ENCODE measurements at places on chromosomes 12 and 14.
A peak's percentile ranks its signal among the peaks of the same experiment; 100 is the strongest.

DNA sequence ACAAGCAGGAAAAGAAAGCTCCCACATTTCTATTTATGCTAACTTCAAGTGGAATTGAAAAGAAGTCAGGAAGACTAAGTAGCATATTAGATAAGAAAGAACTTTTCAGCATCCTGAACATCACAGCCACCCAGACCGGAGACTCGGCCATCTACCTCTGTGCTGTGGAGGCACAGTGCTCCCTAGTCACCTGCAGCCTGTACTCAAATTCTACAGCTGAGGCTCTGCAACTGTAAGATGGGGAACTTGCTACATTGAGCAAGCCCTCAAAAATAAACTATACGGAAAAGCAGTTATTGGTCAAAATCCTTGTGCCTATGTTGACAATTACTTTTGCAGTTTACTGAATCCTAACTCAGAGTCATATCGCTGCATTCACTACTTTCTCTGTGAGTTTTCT lies 361.9 kb downstream of the DAD1 start:
- no peak for DNase-seq

- DNase-seq = no peak
Measured at GRCh38 chr14:75236901-75237419, 41.7 kb upstream of the FOS start.

- DNase-seq = no peak
Measured at GRCh38 chr12:62692884-62693283, 226.3 kb downstream of the MON2 start.

DNA sequence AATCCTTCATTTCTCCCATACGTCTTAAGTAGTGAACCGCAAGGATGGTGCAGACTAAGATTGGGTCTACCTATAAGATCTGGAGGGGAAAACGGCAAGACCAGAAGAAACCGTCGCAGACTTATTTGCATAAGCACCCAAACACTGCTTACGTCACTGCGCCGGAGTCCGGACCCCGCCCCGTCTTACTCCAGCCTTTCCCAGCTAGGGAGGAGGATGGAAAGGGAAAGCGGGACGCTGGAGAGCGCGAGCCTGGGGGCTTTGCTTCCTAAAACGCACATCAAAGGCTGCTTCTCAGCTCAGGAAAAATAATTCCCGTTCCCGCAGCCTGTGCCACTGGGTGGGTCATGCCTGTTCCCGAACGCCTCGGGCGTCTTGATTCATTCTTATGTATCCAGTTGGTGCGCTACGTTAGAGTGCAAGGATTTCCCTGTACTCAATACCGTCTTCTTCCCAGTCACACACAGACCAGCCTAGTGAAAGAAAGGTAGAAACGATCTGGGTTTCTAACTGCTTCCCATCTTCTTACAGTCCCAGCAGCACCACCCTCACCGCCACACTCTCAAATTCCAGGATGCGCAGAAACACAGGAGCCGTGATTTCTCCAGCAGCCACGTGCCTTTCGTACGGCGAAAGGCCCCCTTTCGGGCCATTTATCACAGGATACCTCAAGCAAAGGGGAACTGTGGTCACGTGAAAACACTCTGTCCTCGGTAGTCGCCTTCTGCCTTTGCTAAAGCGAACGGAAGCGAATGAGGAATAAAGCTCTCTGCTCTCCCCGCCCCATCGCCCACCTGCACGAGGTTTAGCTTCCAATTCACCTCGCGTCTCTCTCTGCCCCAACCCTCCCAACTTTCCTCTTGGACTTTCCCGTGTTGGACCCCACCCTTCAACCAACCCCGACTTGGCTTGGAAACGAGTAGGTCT lies 1.1 kb downstream of the SLC6A15 start:
- DNase-seq = peak; percentile 68

- peak; percentile 51 for DNase-seq
Measured at GRCh38 chr12:130761537-130762318, 45.6 kb upstream of the RIMBP2 start.

- no peak for DNase-seq
Measured at GRCh38 chr12:101764051-101764792, 25.0 kb upstream of the SYCP3 start.

DNA sequence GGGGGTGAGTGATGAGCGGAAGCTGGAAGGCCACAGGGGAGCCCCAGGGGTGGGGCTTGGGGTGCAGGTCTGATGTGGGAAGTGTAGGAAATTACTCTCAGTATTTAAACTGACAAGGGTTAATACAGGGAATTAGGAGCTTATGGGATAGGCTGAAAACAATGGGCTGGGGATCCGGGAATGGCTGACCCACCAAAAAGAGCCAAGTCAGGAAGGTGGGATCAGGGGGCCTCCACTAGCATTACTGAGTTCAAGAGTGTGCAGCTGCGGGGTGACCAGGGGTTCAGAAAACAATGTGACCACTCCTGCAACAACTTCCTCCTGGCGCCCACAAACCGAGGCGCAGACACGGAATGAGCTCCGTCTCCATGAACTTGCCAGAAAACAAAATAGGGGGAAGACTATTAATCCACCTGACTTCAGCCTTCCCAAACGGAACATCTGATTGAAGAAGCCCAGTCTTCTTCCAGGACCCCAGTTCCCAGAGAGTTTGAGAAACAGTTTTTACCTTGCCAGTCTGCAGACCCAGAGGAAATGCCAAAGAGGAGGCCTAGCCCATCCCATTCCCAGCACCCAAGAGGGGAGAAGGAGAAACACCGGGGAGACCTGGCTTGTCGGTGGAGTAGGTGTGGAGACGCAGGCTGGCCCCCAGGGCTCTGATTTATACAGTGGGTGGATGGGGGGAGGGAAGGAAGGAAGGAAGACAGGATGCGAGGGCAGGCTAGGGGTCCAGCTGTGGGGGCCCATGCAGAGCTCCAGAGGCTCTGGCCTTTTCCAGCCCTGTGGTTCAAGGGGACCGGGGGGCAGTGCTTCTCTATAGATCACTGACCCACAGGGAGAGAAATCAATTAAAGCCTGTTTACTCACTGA lies 16.5 kb upstream of the YY1 start:
- DNase-seq = no peak

DNA sequence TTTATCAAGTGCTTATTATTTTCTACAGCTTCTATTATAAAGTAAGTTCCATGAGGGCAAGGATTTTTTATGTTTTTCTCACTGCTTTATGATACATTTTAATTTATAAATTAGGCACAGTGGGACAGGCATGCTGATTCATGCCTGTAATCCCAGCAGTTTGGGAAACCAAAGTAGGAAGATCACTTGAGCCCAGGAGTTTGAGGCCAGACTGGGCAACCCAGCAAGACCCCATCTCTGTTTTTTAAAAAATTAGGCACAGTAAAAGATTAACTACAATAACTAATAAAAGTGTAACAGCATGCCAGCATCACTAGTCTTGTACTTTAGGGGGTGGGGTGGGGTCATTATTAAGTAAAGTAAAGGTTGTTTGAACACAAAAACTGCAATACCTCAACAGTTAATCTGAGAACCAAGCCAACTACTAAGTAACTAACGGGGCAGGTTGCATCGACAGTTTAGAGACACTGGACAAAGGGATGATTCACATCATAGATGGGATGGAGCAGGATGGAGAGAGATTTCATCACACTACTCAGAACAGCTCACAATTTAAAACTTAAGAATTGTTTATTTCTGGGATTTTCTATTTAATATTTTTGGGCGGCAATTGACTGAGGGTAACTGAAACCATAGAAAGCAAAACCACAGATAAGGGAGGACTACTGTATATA lies 119.5 kb downstream of the PLEKHA5 start:
- no peak for DNase-seq

DNA sequence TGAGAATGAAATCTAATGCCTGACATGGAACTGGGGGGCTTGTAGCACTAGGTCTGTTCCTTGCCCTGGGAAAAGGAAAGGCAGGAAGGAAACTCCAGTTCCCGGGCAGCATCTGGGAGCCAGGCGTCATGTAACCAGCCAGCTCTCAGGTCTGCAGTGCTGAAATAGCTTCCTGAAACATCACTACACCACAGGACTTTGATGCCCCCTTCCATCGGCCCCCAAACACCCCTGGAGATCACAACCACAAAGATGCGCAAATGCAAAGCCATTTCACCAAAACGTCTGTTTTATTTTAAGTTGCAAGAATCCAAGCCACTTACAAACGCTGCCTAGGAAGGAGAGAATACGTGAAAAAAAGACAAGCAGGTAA lies 40.9 kb downstream of the KCTD10 start:
- no peak for DNase-seq

DNA sequence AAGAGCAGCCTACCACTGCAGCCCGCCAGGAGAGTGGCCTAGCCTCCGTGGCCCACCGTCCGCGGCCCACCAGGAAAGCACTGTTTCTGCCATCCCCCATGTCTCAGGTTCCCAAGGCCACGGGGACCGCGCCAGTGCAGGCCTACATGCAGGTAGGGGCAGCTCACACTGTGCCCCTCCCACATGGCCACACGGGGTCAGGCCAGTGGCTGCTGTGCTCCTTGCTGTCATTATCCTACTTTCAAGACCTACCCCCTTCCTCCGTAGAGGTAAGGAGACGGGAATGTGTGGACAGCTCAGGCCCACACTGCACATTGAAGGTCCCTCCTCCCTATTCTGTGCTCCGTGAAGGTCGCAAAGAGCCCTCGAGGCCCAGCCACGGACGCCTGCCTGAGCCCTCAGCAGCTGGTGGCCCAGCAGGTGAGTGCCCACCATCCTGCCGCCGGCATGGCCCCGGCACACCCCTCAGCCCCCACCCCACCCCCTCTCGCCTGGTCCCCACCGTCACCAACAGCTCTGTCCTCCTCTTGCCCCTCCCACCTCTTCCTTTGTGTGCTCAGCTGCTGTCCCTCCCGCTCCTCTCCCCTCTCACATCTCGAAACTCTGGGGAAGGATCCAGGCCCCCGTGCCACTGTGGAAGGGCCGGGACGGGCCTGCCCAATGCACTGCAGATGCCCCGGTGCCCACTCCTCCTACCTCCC lies 10.0 kb downstream of the DDX51 start:
- no peak for DNase-seq

DNA sequence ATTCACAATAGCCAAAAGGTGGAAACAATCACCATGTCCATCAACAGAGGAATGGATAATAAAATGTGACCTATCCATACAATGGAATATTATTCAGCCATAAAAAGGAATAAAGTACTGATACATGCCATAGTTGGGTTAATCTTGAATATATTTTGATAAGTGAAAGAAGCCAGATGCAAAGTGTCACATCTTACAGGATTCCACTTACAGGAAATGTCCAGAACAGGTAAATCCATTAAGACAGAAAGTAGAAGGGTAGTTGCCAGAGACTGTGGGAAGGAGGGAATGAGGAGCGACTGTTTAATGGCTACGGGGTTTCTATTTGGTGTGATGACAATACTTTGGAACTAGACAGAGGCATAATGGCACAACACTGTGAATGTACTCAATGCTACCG lies 171.6 kb downstream of the KSR2 start:
- no peak for DNase-seq

- DNase-seq = no peak
Measured at GRCh38 chr12:12954356-12954755, 2.4 kb upstream of the GPRC5D start.

- DNase-seq = no peak
Measured at GRCh38 chr12:129964300-129964699, 60.5 kb upstream of the TMEM132D start.

GRCh38 chr12:89350630-89351488 lies 1.4 kb downstream of the DUSP6 start:
- DNase-seq = no peak

DNA sequence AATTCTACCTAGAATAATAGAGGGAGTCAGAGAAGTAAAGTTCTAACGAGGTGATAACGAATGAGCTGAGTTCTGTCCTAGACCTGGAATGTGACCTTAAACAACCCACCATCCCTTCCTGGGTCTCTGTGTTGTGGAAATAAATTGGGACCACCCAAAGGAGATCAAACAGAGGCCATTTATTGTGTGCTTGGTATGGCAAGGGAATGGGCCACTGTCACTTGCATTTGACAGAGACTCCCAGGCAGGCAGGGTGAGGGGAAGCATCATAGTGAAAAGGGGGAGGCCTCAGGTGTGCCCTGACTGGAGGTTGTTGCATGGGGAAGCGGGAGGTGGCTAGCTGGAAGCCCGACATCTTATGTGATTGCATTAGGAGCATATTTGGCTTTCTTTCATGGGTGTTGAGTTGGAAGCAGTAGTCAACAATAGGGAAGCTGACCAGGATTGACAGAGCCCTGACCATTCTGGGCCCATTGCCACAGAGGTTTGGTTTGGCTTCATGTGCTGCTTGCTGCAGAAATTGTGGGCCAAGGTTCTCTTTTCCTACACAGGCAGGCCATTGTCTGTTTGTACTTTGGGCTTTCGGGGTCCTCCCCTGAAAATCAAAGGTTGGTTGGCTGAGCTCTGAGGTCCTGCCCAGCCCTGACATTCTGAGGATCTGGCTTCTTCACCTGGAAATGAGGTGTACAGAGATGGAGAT lies 17.6 kb upstream of the FAM181A start:
- DNase-seq = no peak

GRCh38 chr12:111457071-111457470 lies 51.3 kb downstream of the SH2B3 start:
- no peak for DNase-seq

DNA sequence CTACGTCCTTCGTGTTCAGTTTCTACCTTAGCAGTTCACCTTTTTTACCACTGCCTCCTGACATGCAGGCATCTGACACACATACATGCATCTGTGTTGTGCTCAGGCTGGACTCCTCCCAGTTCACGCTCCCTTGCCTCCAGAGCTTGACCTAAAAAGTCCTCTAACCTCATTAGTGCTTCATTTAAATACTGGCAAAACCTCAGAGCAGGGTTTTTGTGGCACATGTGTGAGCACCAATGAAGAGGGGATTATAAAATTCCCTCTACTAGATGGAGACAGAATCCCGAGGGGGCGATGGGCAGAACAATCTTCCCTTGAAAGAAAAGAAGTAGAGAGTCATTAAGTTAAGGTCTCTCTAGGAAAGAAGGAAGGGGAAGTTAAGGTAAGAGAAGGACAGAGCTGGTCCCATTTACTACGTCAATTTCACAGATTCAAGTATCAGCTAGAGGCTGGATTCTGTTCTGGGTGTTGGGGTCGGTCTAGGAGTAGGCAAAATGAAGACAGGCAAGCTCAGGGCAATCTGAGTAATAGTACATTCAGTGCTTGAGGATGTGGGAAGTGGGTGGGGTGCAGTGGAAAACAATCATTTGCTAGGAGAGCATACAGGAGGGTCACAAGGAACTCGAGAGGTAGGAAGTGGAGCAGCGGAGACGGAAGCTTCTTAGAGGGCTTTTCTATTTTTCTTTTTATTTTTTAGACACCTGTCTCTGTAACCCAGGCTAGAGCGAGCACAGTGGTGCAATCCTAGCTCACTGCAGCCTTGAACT lies 7.5 kb downstream of the HAL start:
- DNase-seq = no peak

GRCh38 chr12:96497855-96498254 lies 8.5 kb downstream of the CFAP54 start:
- DNase-seq = no peak

- DNase-seq = no peak
Measured at GRCh38 chr14:63747846-63748245, 20.0 kb upstream of the SGPP1 start.
